ENCODE measurements at places on chromosomes 5 and 9. TPM values are rescaled to one million over a fixed set of nuclear protein-coding genes. Genes with fewer than 3 reads are reported as not detected.
A peak's percentile ranks its signal among the peaks of the same experiment; 100 is the strongest.

DNA sequence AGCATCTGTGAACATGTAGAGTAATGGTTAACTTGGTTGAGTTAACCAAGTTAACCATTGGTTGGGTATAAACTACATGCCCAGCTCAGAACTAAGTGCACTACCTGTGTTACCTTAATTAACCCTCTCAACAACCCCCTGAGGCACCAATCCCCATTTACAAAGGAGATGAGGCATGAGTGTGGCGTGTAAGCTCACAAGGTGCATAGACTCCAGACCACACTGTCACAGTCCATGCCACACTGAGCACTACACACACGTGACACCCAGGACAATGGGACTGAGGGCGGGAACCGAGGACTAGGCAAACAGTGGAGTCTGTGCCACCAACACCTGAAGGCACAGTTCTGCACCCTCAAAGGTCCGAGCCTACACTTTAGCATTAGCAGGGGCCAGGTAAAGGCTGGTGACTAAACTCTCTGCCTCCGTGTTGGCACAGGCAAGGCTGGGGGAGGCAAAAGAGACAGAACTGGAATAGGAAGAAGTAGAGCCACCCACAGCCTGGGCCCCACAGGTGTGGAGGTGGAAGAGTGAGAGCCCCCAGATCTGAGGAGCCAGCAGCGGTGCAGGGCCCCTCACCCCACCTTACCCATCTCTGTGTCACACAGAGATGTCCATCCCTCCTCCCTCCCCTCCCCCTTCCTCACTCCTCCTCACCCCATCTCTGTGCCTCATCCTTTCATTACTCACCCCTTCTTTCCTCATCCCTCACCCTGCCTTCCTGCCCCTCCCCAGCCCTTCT, 2.2 kb upstream of the DNAJB5 start:
- peak overlapping the region; percentile 43 for H3K4me3 ChIP-seq
- no peaks in the 10 kb centered on the region for H3K27me3 ChIP-seq
- peaks cover 86% of the 10 kb centered on the region for H3K4me1 ChIP-seq

DNA sequence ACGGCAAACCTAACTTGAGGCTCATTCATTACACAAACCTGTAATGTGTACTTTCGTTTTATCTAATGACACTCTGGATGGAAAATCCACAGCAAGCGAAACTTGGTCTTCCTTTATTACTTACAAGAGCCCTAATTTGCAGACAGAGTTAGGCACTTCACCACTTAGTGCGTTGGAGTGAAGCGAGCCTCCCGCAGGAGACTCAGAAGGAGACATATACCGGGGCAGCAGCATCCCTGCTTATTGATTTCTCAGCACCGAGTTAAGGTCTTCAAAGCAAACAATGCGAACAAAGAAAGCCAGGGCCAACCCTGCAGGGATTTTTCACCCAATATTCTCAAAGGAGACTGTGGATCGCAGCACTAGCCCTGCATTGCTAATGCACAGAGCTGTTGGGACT, 28.6 kb downstream of the LSM11 start:
- H3K27me3 ChIP-seq: no peaks in the 10 kb centered on the region
- H3K27ac ChIP-seq: no peak overlapping the region
- no peaks in the 10 kb centered on the region for H3K36me3 ChIP-seq

Gene CSF1R
- total RNA-seq: 1.5 TPM

Gene CARTPT
- not detected for total RNA-seq

Gene GCNT4
- 23.5 TPM for total RNA-seq

GRCh38 chr9:76181020-76181641, 213.1 kb downstream of the RFK start:
- H3K4me3 ChIP-seq: no peak overlapping the region
- no peak overlapping the region for H3K27ac ChIP-seq
- no peaks in the 10 kb centered on the region for H3K27me3 ChIP-seq
- no peak for DNase-seq
- H3K36me3 ChIP-seq: peaks cover 21% of the 10 kb centered on the region

DNA sequence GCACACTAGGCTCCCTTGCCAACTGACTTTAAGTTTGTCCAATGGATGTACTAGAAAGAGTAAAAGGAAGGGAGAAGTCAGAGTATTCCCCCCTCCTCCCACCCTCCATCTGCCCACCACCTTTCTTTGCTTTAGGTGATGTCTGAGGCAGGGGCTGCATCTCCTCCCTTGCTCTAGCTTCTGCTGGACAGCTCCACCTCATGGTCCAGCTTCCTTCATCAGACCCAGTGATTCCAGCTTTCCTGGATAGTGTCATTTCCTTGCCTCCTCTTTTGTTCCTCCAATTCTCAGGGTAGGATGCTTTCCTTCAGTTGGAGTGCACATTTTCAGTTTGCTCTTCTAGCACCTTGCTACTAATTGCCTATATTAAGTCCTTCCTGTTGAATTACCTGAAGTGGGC, 67.4 kb downstream of the RAD23B start:
- no peak overlapping the region for H3K27ac ChIP-seq
- H3K4me3 ChIP-seq: no peak overlapping the region
- H3K4me1 ChIP-seq: no peaks in the 10 kb centered on the region
- peaks cover 10% of the 10 kb centered on the region for H3K27me3 ChIP-seq
- H3K36me3 ChIP-seq: no peaks in the 10 kb centered on the region
- DNase-seq: no peak

Gene AJM1
- 1.3 TPM for total RNA-seq

Gene TAF11L5
- total RNA-seq: not detected

Gene PCDHGA3
- total RNA-seq: not detected

GRCh38 chr5:43785198-43785597, 182.2 kb downstream of the NNT start:
- no peaks in the 10 kb centered on the region for H3K36me3 ChIP-seq
- no peak for DNase-seq
- H3K4me1 ChIP-seq: no peaks in the 10 kb centered on the region
- H3K27ac ChIP-seq: no peak overlapping the region
- H3K27me3 ChIP-seq: peaks cover 2% of the 10 kb centered on the region
- no peak overlapping the region for H3K4me3 ChIP-seq

DNA sequence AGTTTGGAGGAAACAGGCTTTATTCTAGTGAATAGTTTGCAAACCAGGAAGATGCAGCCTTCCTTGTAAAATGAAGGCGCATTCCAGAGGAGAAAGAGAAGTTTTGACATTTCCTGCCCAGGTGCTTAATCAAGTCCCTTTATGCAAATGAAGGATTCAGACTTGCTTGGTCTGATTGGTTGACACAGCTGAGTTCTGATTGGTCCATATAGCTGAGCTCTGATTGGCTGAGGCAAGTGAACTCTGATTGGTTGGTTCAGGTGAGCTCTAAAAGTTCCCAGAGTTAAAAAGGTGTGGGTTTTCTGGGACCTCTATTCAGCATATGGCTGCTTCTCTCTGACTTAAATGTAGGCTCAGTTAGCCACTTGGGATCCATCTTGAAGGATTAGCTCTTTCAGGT, 151.0 kb downstream of the CACNA1B start:
- H3K4me1 ChIP-seq: no peaks in the 10 kb centered on the region
- no peak overlapping the region for H3K4me3 ChIP-seq
- no peaks in the 10 kb centered on the region for H3K36me3 ChIP-seq
- DNase-seq: no peak
- no peak overlapping the region for H3K27ac ChIP-seq
- H3K27me3 ChIP-seq: peaks cover 28% of the 10 kb centered on the region

GRCh38 chr5:123421773-123422172, 1.4 kb downstream of the CEP120 start:
- H3K36me3 ChIP-seq: no peaks in the 10 kb centered on the region
- no peak for DNase-seq
- H3K27ac ChIP-seq: no peak overlapping the region
- no peaks in the 10 kb centered on the region for H3K27me3 ChIP-seq
- H3K4me1 ChIP-seq: peaks cover 42% of the 10 kb centered on the region

Gene ANXA2R
- 72.7 TPM for total RNA-seq

Data from naive thymus-derived CD8-positive, alpha-beta T cell (primary cell).